NCI-H1048 (cell line): ENCODE measurements at places on chromosomes 5 and 9.

GRCh38 chr5:34832568-34832967, 6.4 kb upstream of the TTC23L start:
- no peak for DNase-seq

DNA sequence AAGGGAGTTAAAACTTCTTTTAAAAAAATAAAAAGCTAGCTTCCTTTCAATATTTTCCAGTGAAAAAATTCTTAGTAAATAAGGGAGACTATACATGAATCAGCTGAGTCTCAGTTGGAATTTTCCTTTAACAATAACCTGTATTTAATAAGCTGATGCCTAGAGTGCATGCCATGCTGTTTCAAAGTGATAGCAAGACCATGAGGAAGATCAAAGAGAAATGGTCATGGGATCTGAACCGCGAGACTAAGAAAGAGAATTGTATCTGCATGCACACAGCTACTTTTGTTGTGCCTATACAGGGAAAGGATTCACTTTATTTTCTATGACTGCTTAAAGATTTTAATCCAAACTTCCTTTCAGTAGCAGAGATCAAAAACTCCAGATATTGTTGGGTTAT, 2217.0 kb downstream of the MAT2B start:
- no peak for DNase-seq

DNA sequence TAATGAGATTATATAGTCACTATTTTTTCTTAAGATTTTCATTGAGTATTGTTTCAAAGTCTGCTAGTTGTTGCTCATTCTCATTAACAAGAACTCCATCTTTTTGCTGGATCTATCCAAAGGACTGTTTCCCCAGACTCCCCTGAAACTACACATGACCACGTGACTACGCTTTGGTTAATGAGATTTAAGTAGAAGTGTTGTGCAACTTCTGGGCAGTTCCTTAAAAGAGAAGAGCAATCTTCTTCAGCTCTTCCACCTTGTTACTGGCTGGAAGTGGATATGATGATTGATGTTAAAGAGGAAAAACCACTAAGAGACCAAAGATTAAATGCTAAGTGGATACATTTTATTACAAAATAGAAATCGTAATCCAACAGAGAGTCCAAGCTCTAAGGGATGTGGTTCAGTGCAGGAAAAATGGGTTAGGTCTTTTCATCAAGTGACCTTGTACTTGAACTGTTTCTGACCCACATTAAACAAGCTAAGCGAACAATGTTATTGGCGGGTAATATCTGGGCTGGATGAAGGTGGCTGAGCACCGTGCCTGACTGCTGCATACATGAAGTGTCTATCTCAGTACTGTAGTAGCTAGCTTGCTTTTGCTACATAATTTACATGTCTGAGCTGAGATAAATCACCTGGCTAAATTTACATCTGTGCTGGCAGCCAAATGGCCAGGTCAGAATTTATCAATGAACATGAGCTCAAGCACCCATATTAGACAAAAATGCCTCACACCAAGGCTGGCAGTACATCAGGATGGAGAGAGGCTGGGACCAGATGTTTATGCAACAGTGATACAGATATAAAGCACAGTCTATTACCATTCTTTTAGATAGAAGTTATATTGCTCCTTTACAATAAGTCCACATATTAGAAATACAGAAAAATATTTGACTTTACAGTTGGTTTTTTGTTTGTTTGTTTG, 7.5 kb upstream of the CTNNAL1 start:
- DNase-seq: no peak

DNA sequence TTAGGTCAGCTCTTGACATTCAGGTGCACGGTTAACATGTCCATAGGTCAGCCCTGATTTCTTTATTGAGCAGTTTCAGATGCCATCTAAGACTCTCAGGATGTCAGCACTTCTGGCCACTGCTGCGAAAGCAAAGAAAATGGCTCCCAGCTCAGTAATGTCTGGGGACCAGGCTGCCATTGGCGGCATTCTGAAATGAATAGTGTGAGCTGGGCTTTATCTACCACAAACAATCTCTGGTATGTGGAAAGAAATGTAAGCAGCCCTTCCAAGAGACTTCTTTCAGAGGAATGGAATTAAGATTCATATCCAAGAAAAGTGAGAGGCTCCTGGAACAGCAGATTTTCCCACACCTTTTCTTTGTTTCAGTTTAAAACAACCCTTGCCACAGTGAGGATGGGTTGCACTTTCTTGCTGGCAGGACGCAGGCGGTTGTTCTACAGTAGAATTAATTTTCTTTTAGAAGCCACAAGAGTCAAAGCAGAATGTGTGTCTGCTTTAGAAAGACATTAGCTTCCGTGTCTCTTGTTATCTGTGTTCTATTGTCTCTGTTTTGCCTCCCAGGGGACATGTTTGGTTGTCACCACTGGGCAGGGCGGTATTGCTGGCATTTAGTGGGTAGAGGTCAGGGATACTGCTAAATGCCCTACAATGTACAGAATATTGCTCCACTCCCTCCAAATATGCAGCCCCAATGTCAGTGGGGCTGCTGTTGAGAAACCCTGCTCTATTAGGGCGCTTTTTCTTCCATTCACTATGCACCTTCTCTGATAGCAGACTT, 149.9 kb upstream of the ANKH start:
- no peak for DNase-seq

- DNase-seq: no peak
Measured at GRCh38 chr9:9283159-9283986, 1329.4 kb downstream of the PTPRD start.

DNA sequence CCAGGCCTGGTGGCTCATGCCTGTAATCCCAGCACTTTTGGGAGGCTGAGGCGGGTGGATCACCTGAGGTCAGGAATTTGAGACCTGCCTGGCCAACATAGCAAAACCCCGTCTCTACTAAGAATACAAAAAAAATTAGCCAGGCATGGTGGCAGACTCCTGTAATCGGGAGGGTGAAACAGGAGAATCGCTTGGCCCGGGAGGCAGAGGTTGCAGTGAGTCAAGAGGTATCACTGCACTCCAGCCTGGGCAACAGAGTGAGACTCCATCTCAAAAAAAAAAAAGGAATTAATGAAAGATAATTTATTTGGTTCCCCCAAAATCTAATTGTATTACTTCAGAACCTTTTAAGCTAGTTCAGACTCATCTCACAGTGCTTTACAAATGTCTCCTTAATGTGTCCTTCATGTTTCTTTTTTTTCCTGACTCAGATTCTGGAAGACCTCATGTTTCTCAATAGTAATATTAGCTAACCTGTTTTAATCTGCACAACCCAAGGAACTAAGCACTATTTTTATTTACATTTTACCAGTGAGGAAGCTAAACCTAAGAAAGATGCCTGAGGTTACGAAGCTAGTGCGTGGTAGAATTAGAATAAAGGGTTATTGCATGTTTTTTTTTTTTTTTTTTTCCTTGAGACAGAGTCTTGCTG, 15.1 kb downstream of the FAF2 start:
- DNase-seq: no peak

- DNase-seq: no peak
Measured at GRCh38 chr9:103707181-103707580, 386.9 kb upstream of the SMC2 start.

DNA sequence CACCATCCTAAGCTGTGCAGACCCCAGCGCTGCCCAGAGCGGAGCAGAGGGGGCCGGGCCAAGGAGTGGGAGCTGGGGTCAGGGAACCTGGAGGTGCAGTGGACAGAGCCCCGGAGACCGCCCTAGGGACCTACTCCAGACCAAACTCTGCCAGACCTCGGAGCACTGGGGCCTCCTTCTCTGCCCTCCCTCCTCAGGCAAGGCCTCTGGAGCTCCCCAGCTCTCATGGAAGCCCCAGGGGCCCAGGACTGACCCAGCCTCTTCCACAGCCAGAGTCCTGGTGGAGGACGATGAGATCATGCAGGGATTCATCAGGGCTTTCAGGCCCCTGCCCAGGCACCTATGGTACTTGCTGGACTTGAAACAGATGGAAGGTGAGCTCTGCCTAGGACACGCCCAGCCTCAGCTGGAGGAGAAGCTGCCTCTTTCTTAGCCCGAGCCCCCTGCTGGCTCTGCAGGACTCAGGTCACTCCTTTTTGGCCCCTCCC, 3.6 kb downstream of the PAEP start:
- DNase-seq: no peak

- no peak for DNase-seq
Measured at GRCh38 chr5:101897914-101898313, 398.2 kb downstream of the SLCO4C1 start.

DNA sequence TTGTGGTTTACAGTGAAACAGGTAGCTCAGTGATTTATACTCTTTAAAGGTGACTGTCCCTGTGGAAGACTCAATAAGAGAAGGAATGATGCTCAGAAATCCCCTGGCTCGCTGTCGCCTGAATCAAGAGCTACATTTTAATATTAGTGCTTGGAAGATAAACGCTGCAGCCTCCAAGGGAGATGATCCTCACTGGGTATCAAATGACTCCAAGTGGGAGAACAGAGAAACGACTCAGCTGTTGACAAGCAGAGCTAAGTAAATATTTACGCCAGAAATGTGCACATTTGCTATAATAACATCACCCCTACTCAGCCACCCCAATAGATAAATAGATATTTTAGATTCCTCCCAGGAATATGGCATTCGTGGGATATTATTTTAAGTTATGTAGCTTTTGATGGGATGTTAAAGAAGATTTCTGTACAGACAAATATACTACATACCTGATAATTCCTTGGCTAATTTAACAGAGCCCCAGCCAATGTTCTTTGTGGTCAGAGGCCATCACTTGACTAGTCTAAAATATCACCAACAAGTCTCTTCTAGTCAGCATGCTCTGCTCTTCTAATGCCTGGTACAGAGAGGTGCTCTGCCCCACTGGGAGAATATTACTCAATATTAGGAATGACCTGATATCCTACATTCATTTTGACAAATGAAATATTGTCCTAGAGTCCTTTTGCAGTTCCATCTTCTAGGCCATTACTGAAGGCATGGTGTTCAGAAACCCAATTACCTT, 18.3 kb upstream of the CCDC192 start:
- no peak for DNase-seq

- no peak for DNase-seq
Measured at GRCh38 chr5:59956130-59956783, 62.7 kb upstream of the PDE4D start.

DNA sequence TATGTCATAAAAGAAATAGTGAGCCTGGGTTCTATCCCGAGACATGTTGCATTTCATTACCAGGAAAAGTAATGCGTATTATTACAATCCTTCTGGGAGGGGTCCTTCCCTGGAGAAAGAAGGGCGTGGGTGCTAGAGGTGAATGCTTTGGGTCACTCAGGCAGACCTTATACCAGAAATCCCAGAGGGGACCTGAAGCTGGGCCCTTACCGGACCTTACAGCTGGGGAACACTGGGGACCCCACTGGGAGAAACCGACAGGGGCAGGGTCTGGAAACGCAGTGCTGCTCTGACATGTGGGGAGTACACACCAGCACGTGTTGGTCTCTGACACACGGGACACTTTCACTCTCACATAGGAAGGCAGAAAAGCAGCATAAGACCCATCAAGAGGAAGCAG, 71.3 kb downstream of the LMNB1 start:
- DNase-seq: no peak

- no peak for DNase-seq
Measured at GRCh38 chr5:127549551-127549950, 32.1 kb downstream of the PRRC1 start.
